ENCODE measurements at places on chromosomes 2 and 18. TPM values are rescaled to one million over a fixed set of nuclear protein-coding genes. Genes with fewer than 3 reads are reported as not detected.

GRCh38 chr2:184646177-184646576, 47.8 kb downstream of the ZNF804A start:
- DNase-seq: no peak

The OR6B2 gene
- total RNA-seq: not detected

DNA sequence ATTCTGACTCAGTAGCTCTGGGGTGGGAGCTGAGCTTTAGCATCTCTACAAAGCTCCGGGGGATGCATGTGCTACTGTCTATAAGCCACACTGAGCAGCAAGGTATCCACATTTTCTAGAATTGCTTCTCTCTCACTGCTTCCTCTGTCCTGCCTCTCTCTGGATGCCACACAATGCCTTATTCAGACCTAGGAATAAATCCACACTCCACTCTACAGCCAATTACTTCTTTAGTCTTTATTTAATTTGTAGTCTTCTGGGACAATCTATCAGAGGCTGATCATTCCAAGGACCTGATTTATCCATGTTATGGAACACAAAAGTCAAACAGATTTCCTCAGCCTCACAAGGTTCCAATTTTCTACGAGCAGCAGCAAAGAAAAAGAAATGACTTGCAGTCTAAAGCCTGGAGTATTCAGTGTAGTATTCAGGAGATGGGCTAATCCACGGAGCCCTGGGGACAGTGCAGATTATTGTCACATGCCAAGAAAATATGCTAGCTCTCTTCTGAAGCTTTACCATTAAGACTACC, 4.4 kb downstream of the BCL2 start:
- DNase-seq: no peak

The IRS1 gene
- total RNA-seq: 14.6 TPM

- no peak for DNase-seq
Observed at GRCh38 chr2:241378816-241379215, 22.7 kb downstream of the FARP2 start.

DNA sequence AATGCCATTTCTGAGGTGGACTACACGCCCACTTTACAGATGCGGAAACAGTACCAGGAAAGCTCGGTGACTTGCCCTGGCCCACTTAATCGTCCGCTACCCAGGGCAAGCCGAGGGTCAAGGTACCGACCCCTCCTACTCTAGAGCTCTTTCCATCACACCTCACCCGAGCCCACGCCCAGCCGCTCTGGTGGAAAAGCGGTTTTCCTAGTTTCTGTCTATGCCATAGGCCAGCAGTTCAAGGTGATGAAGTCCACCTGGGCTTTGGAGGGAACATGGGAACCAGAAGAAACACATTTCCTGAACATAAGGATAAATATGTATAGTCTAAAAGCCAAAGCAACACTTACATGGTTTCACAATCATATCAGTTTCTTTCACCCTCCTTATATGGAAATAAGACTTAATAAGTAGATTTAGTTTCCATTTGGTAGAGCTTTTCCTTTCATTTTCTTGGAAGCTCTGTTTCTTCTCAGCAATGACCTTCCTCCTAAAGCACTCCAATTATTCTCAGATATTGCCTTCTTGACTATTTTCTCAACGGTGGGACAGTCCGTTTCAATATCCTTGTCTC, 567 bp downstream of the VWA3B start:
- no peak for DNase-seq

DNA sequence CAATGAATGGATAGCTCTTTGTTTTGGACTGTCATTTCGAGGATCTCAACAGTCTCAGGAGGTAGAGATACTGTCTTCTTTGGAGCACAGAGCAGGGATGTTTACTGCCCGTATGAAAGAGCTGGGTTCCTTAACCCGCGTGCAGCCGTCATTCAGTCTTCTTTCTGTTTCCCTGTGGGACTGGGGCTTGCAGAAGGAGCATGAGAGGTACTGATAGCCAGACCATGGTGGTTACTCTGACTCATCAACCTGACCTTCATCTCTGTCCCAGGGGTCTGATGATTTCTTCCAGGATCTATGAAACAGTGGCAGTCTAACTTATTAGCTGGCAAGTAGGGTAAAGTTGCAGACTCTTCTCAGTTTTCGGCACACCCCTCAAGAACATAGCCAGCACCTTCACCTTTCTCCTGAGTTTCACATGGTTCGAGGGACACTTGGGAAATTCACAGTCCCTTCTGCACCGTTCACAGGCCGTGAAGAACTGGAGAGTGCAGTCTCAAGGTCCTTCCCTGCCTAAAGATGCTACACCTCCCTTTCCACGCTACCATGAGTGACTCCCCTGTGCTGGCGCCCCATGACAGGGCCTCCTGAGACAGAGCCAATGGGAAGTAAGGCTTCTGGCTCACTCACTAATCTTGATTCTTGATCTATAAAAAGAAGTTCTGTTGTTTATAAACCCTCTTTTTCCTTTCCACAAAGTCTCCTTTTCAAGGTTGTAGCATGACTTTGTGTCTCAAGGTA, 226.2 kb downstream of the MC4R start:
- DNase-seq: no peak

GRCh38 chr2:43675646-43676321, 445 bp downstream of the C1GALT1C1L start:
- DNase-seq: no peak

GRCh38 chr18:8450013-8450412, 159.2 kb upstream of the RAB12 start:
- no peak for DNase-seq

GRCh38 chr2:68333931-68334330, 14.2 kb upstream of the CNRIP1 start:
- no peak for DNase-seq

DNA sequence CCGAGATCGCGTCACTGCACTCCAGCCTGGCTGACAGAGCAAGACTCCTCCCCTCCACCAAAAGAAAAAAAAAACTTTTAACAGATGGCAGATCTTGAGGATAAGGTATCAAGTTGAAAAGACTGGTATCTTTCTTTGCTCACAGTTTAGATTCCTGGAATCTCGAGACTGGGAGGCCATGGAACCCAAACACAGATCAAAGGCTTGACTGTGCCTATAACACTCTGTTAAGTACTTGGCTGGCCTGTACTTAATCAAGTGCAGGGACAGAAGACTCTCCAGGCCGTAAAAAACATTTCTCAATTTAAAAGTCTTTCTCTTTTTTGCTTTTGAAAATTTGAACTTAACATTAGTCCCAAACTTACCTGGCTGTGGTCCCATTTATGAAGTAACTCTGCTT, 107.1 kb upstream of the ZNF516 start:
- DNase-seq: no peak

The SAG gene
- total RNA-seq: 2.9 TPM

DNA sequence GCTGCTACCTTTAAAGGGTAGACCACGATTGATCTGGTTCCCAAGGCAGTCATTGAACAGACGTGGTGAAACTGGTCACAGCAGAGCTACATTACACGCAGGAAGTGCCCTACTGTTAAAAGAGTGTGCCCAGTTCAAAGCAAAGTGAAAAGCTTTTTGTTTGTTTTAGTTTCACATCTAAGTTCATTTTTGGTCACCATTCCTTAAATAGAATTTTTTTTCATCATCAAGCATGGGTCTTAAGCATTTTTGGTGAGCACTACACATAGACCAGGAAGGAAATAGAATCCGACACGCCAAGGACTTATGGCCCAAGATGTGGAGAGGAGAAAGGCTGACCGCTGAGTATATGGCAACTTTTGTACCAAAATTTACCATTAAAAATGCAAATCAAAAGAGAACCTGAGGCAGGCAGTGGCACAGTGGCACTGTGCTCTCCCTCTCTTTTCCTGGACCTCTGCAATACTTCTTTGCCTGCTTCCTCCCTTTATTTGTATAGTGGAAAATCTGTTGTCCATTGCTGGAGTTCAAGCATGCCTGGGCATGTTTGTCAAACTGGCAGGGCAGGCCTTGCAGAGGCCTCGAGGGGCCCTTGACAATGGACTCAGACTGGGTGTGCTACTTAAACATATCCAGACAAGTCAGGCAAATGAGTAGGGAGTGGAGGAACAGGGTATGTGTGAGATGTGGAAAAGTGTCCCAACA, 42.6 kb upstream of the HNRNPA3 start:
- DNase-seq: no peak

DNA sequence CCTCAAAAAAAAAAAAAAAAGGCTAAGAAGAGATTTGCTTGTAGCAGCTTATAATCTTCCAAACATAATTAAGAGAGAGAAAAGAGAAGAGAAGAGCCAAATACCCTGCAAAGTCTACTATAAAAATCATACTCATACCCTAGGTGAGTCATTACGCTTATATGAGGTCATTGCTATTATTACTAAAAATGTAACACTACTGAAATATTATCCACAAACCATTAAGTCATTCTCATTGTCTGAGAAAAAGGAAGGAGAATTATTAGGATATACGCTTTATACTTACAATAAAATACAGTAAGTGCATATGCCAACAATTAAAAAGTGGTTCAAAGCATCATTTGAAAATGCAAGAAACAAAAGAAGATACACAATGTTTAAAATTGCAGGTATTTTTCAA, 66.5 kb downstream of the COLEC12 start:
- no peak for DNase-seq

- no peak for DNase-seq
Observed at GRCh38 chr2:204250692-204251091, 294.6 kb upstream of the PARD3B start.

The LYPD6B gene
- total RNA-seq: not detected

GRCh38 chr2:96156926-96157648, 11.8 kb upstream of the DUSP2 start:
- DNase-seq: no peak

- DNase-seq: no peak
Observed at GRCh38 chr18:62977512-62977911, 262.2 kb downstream of the PHLPP1 start.

- no peak for DNase-seq
Observed at GRCh38 chr18:78818495-78818894, 161.1 kb upstream of the SALL3 start.

GRCh38 chr18:46723856-46724415, 32.9 kb downstream of the ST8SIA5 start:
- peak; percentile 50 for DNase-seq

The SRD5A2 gene
- not detected for total RNA-seq

DNA sequence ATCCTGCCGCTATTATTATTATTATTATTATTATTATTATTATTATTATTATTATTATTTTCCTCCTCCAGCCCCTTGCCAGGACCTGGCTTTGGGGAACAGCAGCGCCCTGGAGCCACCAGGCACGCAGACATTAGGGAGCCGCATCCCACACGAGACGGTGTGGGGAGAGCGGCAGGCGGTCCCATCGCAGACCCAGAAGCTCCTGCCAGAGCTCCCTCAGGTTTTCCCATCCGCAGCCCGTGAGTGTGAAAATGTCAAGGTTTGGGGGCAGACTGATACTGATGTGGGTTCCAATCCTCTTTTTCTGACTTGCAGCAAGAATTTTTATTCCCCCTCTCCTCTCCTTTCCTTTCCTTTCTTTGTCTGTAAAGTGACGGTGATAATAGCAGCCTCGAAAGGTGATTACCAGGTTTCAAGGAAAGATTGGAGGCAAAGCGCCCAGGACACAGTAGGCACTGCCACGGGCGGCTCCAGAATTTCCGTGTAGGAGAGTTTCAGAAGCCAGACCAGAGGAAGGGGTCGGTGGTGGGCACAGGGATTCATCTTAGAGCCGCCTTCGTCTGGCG, 816 bp downstream of the SCTR start:
- DNase-seq: no peak

- no peak for DNase-seq
Observed at GRCh38 chr18:78596794-78597345, 382.7 kb upstream of the SALL3 start.

The C2orf66 gene
- total RNA-seq: not detected

The LYPD1 gene
- total RNA-seq: not detected

The KIF5C gene
- 2.2 TPM for total RNA-seq

DNA sequence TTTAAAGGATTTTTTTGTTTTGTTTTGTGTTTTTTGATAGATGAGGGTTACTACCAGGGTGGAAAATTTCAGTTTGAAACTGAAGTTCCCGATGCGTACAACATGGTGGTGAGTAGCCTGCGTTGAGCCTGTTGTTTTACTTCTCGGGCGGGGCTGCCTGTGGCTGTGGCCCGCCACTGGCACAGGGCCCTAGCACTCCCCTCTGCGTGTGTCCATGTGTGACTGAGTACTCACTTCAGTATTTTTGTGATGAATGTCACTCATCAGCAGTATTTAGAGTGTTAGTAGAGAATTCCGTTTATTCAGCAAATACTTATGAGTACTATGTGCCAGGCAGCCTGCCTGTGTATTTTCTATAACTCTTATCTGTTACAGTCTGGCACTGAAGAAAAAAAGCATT, 44.3 kb upstream of the SCLY start:
- no peak for DNase-seq

DNA sequence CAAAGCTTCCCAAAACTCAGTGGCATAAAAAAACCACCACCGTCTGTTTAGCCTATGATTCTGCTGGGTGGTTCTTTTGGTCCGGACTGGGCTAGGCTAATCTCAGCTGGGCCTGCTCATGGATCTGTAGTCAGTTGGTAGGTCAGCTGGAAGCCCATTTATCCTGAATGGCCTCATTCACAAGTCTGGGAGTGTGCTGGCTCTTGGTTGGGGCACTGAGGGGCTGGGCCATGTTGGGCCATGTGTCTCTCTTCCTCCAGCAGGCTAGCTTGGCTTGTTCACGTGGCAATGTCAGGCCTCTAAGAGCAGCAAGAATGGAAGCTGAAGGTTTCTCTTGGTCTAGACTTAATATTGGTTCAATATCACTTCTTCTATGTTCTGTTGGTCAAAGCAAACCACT, 95.7 kb upstream of the HS6ST1 start:
- no peak for DNase-seq

DNA sequence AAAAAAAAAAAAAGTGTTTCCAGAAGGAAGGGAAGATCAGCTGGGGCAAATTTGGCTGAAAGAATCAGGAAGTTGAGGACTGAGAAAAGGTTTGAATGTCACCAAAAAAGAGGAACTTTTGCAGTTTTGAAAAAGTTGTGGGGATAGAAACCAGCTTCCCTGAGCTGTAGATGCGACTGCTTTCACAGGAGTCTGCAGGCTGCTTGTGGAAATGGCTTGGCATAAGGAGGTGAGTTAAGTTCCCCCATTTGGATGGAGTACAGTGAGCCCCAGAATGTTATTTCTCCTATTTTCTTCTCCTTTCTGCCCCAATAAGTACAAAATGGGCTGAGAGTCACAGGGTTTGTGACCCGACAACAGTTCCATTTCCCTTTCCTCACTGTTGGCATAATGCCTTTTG, 16.5 kb upstream of the ME2 start:
- no peak for DNase-seq

GRCh38 chr2:236295481-236295880, 31.3 kb upstream of the ASB18 start:
- peak; percentile 11 for DNase-seq

The RBMS1 gene
- 52.3 TPM for total RNA-seq

- no peak for DNase-seq
Observed at GRCh38 chr2:10425699-10426098, 22.4 kb downstream of the ODC1 start.

- DNase-seq: no peak
Observed at GRCh38 chr18:44828080-44828479, 147.4 kb downstream of the SETBP1 start.

The PRSS56 gene
- total RNA-seq: not detected

DNA sequence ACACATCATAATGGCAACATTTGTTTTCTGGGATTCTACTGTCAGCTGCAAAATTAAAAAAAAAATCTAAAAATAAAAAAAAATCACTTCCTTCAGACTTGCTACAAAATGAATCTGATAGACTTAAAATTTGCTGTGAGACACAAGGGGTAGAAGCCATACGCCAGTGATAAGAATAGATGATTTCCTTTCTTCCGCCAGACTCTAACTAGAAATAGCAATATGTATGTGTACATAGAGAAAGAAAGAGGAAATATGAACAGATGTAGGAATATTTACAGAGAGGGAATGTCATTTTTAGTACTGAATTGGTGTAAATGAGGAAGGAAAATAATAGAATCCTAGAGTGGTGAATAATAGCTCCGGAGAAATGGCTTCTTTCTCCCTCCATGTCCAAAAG, 574.2 kb downstream of the DCC start:
- DNase-seq: no peak
